Keratinocyte (primary cell): ENCODE measurements at places on chromosomes 3 and 15. TPM values are rescaled to one million over a fixed set of nuclear protein-coding genes. Genes with fewer than 3 reads are reported as not detected.

DNA sequence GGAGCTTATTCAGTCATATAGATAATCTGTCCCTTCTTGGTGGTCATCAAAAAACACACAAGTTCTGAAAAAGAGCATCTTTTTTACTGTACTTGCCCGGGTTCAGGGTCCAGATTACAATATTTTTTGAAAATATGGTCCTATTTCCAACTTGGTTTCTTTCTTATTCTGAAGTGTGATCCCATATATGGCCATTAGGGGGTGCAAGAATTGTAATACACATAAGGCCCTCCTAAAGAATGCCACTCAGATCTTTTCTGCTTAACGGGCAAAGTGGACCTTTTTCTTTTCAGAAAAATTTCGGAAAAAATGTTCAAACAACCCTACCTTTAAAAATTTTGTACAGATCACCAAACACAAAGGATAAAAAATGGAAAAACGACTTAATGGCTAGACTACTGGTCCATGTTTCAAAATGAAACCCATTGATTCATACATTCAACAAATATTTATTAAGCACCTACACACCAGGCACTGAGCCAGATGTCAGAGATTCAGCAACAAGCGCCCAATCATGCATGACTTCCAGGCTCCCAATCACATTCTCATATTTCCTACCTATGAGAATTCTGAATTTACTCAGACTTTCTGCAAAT, 102.0 kb upstream of the MYRIP start:
- H3K36me3 ChIP-seq = no peaks in the 10 kb centered on the region
- H3K27ac ChIP-seq = no peak overlapping the region
- H3K4me1 ChIP-seq = no peaks in the 10 kb centered on the region
- no peak overlapping the region for H3K4me3 ChIP-seq

GRCh38 chr15:96672629-96673028, 342.1 kb downstream of the NR2F2 start:
- no peak overlapping the region for H3K27ac ChIP-seq
- H3K4me1 ChIP-seq = no peaks in the 10 kb centered on the region
- no peak for DNase-seq
- no peak overlapping the region for H3K4me3 ChIP-seq
- no peaks in the 10 kb centered on the region for H3K36me3 ChIP-seq

DNA sequence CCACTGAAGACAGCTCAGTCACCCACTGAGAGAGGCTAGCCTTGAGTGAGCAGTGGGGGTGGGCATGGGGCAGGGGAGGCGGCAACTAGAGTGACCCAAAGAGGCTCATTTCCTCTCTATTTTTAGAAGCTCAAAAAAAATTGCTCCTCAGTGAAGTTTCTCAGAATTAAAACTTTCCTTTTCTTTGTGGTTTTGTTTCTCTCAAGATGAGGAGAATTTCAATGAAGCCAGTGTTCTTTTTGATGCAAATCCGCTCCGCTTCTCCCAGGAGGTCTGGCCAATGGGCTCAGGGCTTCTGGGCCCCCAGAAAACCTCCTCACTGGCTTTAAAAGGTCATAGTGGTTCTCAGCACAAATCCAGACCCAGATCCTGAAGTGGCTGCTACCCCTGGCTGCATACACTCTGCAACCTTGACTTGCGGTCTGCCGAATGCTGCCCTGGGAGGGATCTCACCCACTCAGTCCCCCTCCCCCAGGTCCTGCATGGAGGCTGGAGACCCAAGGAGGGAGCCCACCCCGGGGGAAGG, at the start of gene ACSBG1:
Gene ACSBG1 (minus strand): TSS at position 51 of the 526 bp plus-strand sequence. CDS start 64 bp downstream, outside the sequence.
- H3K36me3 ChIP-seq = no peaks in the 10 kb centered on the region
- DNase-seq = no peak
- H3K27me3 ChIP-seq = peaks cover 11% of the 10 kb centered on the region
- H3K4me3 ChIP-seq = no peak within 1 kb of the TSS

C3orf85 gene
- not detected in 3 replicates for polyA plus RNA-seq

DNA sequence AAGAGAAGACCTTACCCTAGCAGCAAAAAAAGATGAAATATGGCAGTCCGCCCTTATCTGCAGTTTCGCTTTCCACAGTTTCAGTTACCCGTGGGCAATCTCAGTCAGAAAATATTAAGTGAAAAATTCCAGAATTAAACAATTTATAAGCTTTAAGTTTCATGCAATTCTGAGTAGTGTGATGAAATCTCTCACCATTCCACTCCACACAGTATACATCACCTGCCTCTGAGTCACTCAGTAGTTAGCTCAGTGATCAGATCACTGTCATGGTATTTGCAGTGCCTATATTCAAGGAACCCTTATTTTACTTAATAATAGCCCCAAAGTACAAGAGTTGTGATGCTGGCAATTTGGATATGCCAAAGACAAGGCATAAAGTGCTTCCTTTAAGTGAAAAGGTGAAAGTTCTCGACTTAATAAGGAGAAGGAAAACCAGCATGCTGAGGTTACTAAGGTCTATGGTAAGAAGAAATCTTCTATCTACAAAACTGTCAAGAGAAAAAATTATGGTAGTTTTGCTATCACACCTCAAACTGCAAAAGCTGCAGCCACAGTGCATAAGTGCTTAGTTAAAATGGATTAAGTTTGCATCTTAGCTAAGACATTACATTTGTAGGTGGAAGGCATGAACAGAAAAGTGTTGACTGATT, 48.1 kb downstream of the HSPBAP1 start:
- no peaks in the 10 kb centered on the region for H3K27me3 ChIP-seq
- peak overlapping the region; percentile 68 for H3K27ac ChIP-seq
- H3K4me1 ChIP-seq = peaks cover 4% of the 10 kb centered on the region
- H3K36me3 ChIP-seq = peaks cover 3% of the 10 kb centered on the region
- DNase-seq = no peak

CASR gene
- 0.01 TPM in 1 of 3 replicates, not detected in the others for polyA plus RNA-seq

DNA sequence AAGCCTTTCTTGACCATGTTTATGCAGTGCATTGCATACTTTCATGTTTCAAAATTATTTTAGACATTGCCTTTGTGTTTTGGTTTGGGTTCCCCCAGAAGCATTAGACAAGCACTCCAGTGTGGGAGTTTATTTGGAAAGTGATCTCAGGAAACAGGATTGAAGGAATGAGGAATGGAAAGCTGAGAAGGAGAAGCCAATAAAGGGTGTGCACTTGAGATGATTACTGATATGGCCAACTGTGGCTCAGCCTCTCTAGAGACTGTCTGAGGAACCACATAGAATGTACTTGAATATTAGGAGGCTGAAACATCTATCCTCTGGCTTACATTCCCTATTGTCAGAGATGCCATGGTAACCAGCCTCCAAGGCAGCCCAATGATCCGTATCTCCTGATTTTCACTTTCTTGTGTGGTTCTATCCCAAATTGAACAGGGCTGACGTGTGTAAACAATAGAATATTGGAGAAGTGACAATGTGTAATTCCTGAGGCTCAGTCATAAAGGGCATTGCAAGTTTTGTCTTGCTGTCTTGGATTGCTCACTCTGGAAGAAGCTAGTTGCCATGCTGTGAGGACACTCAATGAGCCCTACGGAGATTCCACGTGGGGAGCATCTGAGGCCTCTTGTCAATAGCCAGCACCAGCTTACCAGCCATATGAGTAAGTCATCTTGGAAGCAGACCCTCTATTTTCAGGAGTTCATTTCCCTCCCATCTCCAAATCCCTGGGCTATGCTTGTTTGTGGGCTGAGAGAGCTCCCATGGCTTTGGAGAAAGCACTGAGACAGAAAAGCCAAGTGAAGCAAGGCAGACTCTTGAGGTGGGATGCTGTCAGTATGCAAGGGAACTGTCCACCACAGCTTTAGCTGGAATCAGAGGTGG, 84.7 kb downstream of the SCN11A start:
- no peaks in the 10 kb centered on the region for H3K36me3 ChIP-seq
- H3K4me1 ChIP-seq = peaks cover 4% of the 10 kb centered on the region
- H3K27ac ChIP-seq = no peak overlapping the region
- DNase-seq = peak; percentile 23

GHSR gene
- not detected in 3 replicates for polyA plus RNA-seq

ERICH6 gene
- 0.03 TPM in 2 of 3 replicates, not detected in the other for polyA plus RNA-seq

DNA sequence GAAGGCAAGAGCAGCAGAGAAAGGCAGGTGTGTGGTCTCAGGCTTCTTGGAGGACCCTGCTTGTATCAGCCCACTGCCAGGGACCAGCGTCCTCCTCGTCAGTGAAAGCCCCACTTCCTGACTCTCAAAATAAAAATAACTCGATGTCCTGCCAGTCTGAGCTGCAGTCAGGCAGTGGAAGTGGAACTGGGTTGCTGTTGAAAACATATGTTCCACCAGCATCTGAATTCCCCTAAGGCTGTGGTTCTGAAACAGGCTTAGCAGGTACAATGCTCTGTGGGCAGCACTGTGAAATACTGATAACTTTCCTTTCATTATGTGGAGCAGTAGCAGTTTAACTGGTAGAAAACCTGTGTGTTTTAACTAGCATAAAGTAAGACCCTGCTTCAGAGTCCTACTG, 121.6 kb upstream of the EIF1B start:
- H3K27ac ChIP-seq = no peak overlapping the region
- H3K36me3 ChIP-seq = no peaks in the 10 kb centered on the region
- DNase-seq = no peak
- H3K27me3 ChIP-seq = peaks cover 4% of the 10 kb centered on the region

GRCh38 chr3:157107037-157107436, 52.9 kb downstream of the CCNL1 start:
- no peak overlapping the region for H3K4me3 ChIP-seq
- no peaks in the 10 kb centered on the region for H3K27me3 ChIP-seq
- H3K36me3 ChIP-seq = no peaks in the 10 kb centered on the region

DNA sequence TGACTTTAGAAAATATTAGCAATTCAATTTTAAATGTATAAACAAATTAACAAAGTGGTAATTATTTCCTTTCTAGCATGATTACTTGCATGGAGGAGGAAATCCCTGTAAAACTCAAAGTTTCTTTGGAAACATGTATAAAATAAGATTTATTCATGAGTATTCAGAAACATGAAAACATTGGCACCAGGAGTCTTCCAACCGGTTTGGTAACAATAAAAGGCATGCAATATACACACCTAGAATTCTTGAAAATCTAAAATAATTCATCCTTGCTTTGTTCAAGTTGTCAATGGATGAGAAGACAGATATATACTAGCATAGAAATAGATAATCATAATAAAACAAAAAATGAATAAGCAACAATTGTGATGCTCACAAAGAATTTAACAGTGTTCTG, 76.4 kb downstream of the ZPLD1 start:
- H3K27me3 ChIP-seq = no peaks in the 10 kb centered on the region
- H3K4me3 ChIP-seq = no peak overlapping the region
- no peak for DNase-seq
- no peak overlapping the region for H3K27ac ChIP-seq
- H3K36me3 ChIP-seq = no peaks in the 10 kb centered on the region

DNA sequence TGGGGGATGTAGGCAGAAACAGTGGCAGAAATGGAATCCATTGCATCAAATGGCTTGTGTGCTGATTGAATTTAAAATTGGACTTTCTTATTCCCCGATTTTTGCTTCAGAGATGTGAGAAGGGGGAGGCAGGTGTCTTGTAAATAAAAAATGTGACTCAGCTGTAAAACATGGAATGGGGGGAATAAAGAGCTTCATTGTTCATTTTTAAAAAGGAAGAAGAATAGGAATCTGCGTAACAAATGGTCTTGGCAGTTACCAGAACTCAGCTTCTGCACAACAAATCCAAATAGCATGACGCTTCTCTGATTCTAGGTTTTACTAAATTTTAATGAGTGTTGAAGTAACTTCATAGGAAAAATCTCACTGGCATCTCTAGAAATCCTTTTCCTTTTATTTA, 323.9 kb upstream of the GBE1 start:
- H3K4me1 ChIP-seq = peaks cover 18% of the 10 kb centered on the region
- no peaks in the 10 kb centered on the region for H3K27me3 ChIP-seq
- no peak for DNase-seq
- H3K4me3 ChIP-seq = no peak overlapping the region
- H3K27ac ChIP-seq = no peak overlapping the region
- no peaks in the 10 kb centered on the region for H3K36me3 ChIP-seq

SPESP1 gene
- 3.8 to 6.1 TPM (median 5.3 TPM) in 3 replicates for polyA plus RNA-seq

- peaks cover 6% of the 10 kb centered on the region for H3K4me1 ChIP-seq
- no peak overlapping the region for H3K27ac ChIP-seq
- H3K36me3 ChIP-seq = no peaks in the 10 kb centered on the region
- DNase-seq = no peak
Observed at GRCh38 chr3:10516544-10517452, 11.4 kb upstream of the ATP2B2 start.

DNA sequence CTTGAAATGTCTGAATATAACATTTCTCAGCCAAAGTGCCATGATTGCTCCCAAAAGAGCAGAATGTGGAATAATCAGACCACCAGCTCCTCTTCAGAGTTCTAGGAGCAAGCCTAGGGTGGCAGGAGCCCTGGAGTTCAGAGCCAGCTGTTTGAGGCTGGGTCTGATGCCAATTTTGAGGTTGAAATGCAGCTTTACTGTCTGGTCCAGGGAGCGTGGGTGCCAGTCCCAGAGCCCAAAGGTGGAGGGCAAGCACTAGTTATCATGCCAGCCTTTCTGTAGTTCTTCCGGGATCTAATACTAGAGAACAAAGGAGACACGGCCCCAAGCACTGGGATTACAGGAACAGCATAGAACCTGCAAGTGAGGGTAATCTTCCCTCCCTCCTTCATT, 69.3 kb downstream of the TNFAIP8L3 start:
- no peak for DNase-seq
- peak overlapping the region; percentile 65 for H3K4me3 ChIP-seq
- H3K27me3 ChIP-seq = no peaks in the 10 kb centered on the region
- peaks cover 19% of the 10 kb centered on the region for H3K4me1 ChIP-seq
- H3K27ac ChIP-seq = peak overlapping the region; percentile 100
- no peaks in the 10 kb centered on the region for H3K36me3 ChIP-seq

- no peaks in the 10 kb centered on the region for H3K27me3 ChIP-seq
- H3K4me1 ChIP-seq = peaks cover 41% of the 10 kb centered on the region
- H3K4me3 ChIP-seq = peak overlapping the region; percentile 36
- no peaks in the 10 kb centered on the region for H3K36me3 ChIP-seq
- H3K27ac ChIP-seq = peak overlapping the region; percentile 73
Observed at GRCh38 chr15:66294157-66294931, 976 bp downstream of the DIS3L start.

DNA sequence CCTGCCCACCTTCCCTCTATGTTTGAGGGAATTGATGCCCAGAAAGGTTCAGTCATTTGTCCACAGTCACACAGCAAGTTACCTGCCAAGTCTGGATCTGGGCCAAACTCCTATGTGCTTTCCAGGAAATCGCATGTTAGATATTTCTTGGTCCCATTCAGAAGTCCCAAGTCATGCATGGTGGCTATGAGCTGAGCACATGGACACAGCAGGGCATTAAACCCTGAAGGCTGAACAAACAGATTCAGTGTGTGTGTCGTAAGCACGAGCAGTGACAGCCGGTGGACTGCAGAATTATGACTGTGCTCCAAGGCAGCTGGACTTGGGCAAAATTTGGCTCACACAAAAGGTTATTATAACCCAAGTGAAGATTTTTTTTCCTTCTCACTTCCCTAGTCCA, 11.4 kb upstream of the SLC6A6 start:
- DNase-seq = no peak
- no peaks in the 10 kb centered on the region for H3K36me3 ChIP-seq
- no peaks in the 10 kb centered on the region for H3K4me1 ChIP-seq
- peaks cover 9% of the 10 kb centered on the region for H3K27me3 ChIP-seq
- H3K27ac ChIP-seq = no peak overlapping the region
- no peak overlapping the region for H3K4me3 ChIP-seq

DNA sequence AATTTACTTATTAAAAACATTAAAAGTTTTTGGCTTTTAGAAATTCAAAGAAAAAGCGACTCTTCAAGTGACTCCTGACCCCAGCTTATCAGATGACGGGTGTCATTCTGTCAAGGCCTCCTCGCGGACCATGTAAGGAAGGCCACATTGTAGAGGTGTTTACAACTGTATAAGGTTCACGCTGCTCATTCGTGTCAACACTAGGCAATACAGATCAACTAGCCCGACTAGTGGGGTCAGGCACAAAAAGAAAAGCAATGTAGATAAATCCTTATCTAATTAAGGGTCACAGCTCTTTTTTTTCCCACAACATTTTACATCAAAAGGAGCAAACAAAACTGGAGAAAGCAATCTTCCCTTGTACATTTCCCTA, 207.5 kb upstream of the NR2F2 start:
- no peaks in the 10 kb centered on the region for H3K36me3 ChIP-seq
- no peak overlapping the region for H3K27ac ChIP-seq
- no peak for DNase-seq
- no peak overlapping the region for H3K4me3 ChIP-seq
- H3K27me3 ChIP-seq = no peaks in the 10 kb centered on the region
